Right hindlimb (tissue), 1 donor: ENCODE measurements at places on chromosomes 5 and 9.

DNA sequence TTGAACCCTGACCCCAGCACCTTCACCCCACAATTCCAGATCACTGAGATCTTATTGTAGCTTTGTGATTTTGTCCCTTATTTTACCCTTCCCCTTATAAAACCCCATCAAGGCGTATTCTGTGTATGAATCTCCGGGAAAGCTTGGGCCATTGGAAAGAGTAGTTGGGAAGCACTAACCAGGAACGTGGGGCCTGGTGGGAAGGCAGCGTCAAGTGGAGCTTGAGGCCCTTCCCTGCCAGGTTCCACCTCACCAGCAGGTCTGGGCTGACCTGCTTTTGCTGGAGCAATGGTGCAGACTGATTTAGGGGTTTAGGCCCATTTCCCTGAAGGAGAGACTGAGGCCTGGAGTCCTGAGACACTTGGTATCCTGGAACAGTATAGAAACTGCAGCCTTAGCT lies 9.3 kb downstream of the PHF2 start:
- no peak for DNase-seq

GRCh38 chr5:173941758-173942401 lies 47.1 kb upstream of the C5orf47 start:
- DNase-seq: no peak

GRCh38 chr5:91301106-91301846 lies 81.8 kb downstream of the ARRDC3 start:
- DNase-seq: no peak

GRCh38 chr5:157821822-157822622 lies 36.9 kb downstream of the CLINT1 start:
- DNase-seq: no peak

- DNase-seq: no peak
Observed at GRCh38 chr5:83589786-83590185, 118.2 kb downstream of the VCAN start.

GRCh38 chr5:107672211-107673038 lies 1.7 kb upstream of the EFNA5 start:
- DNase-seq: peak; percentile 93

DNA sequence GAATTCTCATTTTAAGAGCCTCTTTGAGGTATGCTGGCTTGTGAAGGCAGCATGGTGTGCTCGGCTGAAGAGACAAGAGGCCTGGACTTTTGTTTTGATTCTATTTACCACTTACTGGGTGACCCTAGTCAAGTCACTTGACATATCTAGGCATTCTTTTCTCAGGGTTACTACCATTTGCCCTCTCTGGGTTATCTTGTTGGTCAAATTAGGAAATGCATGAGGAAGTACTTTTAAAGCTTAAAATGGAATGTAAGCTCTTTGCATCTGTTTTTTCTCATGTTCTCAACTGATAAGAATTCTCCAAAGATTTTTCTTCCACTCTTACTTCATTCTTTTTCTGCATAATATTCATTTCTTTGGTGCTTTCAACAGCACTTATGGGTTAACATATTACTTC lies 173.1 kb downstream of the PLK2 start:
- DNase-seq: no peak

GRCh38 chr9:23702311-23702922 lies 123.6 kb downstream of the ELAVL2 start:
- DNase-seq: no peak

GRCh38 chr5:89480406-89481007 lies 597.5 kb upstream of the MEF2C start:
- DNase-seq: no peak

DNA sequence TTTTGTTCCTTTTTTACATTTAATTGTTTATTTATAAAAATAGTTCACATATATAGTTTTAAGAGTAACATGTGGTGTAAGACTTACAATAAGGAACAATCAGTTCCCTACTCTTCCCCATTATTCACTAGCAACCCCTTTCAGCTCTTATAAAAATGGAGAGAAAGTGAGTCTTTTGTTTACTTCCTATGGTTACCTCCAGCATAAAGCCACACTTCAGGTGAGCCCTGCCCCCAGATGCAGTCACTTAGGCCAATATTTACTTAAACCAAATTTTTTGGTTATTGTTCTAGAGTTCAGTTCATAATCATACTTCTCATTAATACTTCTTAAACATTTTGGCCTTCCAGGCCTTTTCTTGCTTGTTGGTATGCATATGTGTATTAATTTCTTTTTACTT lies 33.7 kb downstream of the UBE2R2 start:
- DNase-seq: no peak

GRCh38 chr9:107931071-107931715 lies 441.6 kb upstream of the KLF4 start:
- no peak for DNase-seq

- DNase-seq: no peak
Observed at GRCh38 chr9:72256931-72257330, 107.7 kb downstream of the GDA start.

GRCh38 chr5:57221049-57221568 lies 47.2 kb downstream of the GPBP1 start:
- DNase-seq: no peak

- DNase-seq: no peak
Observed at GRCh38 chr9:107471552-107471951, 18.0 kb downstream of the KLF4 start.

GRCh38 chr9:35736201-35736633 lies 3.8 kb downstream of the CREB3 start:
- DNase-seq: peak; percentile 71

GRCh38 chr9:92048924-92049625 lies 66.1 kb downstream of the SPTLC1 start:
- DNase-seq: no peak

DNA sequence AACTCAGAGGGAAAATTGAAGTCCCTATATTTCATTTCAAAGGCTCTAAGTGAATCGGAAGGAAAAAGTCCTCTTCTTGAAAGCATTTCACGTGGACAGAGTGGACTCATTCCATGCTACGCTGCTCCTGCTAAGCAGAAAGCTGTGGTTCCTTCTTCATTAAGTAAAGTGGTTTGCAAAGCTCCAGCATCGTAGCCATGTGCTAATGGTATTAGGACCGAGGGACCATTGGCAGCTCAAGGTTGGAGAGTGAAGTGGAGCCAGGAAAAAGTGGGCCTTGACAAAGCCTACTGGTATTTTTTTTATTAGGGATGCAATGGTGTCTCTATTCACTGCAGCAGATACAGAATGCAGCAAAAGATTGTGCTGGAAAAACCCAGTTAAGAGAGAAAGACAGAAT lies 16.4 kb upstream of the SEMA4D start:
- DNase-seq: no peak
